Fibroblast of villous mesenchyme (primary cell): ENCODE measurements at places on chromosomes 3 and 15. TPM values are rescaled to one million over a fixed set of nuclear protein-coding genes. Genes with fewer than 3 reads are reported as not detected.

GRCh38 chr15:51355096-51355495, 13.6 kb downstream of the GLDN start:
- DNase-seq = no peak

Gene ZBTB47
- total RNA-seq = 25.4 and 25.9 TPM in 2 replicates

GRCh38 chr3:109057056-109057455, 60.9 kb downstream of the MORC1 start:
- no peak for DNase-seq

GRCh38 chr3:190972840-190973270, 110.4 kb upstream of the GMNC start:
- peak; percentile 7 for DNase-seq

GRCh38 chr3:184234671-184235380, 5.4 kb downstream of the VWA5B2 start:
- no peak for DNase-seq

GRCh38 chr15:69653846-69654245, 201.2 kb downstream of the RPLP1 start:
- DNase-seq = no peak

Gene RTP3
- 0.43 TPM in 1 of 2 replicates, not detected in the other for total RNA-seq

GRCh38 chr3:141094790-141095545, 43.8 kb downstream of the SPSB4 start:
- no peak for DNase-seq

Gene DUOXA2
- not detected in 2 replicates for total RNA-seq

GRCh38 chr15:59933607-59934006, 70.5 kb upstream of the FOXB1 start:
- DNase-seq = peak; percentile 10

- DNase-seq = no peak
Observed at GRCh38 chr3:85875589-85875988, 916.8 kb downstream of the CADM2 start.

DNA sequence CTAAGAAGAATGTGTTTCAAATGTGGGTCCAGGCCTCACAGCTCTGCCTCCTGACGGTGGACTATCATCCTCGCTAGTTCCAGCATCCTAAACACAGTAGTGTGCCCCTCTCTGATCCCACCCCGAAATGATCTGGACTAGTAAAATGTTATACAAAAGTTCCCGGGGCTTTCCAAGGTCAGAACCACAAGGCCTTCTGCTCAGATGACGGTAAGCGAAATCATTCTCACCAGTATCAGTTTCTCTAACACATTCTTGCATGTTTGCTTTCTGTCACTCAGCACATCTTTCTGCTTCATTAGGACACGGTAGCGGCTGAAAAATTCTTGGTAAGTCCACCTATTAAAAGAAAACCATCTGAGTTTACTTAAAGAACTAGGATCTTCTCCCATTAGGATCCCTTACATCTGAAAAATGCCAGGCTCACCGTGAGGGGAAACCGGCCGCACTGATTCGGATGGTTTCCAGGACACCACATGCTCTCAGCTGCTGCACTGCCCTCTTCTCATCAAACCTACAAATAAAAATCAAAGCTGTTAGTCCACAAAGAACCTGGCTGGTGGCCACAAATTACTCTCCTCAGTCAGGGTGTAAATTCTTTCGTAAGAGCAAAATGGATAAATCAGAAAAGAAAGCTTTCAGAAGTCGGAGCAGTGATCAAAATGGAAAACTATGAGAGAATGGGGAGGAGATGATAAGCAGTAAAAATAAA, 83.9 kb upstream of the MYO5C start:
- no peak for DNase-seq

DNA sequence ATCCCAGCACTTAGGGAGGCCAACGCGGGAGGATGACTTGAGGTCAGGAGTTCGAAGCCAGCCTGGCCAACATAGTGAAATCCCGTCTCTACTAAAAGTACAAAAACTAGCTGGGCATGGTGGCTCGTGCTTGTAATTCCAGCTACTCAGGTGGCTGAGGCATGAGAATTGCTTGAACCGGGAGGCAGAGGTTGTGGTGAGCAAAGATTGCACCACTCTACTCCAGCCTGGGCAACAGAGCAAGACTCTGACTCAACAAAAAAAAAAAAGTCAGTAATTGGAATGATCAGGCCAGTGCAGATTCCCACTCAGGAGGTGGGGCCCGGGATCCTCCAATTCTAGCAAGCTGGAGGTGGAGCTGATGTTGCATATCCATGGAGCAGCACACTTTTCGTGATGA, 5.6 kb downstream of the CFAP92 start:
- no peak for DNase-seq

GRCh38 chr3:54954022-54954421, 26.2 kb upstream of the LRTM1 start:
- DNase-seq = peak; percentile 88

DNA sequence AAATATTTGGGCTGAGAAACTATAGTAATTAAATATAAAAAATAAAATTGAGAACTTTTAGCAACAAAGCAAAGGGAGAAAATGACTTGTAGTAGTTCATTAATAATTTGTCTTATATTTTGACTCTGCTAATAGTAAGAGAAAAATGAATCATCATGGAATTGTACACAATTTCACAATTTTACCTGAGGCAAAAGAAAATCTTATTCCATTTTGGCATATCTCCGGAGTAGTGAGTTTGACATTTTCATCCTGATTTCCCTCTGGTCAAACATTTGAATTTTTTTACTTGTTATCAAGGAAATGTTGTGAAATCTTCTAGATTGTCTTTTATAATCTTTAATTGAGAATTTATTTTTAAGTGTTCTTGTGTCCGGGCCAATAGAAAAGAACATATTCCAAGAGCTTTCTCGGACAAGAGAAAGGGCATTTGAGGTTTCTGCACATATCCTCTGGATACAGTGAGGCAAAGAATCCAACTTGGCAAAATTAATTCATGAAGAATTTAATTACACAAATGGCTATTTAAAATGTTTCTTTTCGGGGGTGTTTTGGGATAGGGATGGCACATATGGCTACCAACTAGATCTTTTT, 89.3 kb upstream of the IGSF10 start:
- DNase-seq = no peak

DNA sequence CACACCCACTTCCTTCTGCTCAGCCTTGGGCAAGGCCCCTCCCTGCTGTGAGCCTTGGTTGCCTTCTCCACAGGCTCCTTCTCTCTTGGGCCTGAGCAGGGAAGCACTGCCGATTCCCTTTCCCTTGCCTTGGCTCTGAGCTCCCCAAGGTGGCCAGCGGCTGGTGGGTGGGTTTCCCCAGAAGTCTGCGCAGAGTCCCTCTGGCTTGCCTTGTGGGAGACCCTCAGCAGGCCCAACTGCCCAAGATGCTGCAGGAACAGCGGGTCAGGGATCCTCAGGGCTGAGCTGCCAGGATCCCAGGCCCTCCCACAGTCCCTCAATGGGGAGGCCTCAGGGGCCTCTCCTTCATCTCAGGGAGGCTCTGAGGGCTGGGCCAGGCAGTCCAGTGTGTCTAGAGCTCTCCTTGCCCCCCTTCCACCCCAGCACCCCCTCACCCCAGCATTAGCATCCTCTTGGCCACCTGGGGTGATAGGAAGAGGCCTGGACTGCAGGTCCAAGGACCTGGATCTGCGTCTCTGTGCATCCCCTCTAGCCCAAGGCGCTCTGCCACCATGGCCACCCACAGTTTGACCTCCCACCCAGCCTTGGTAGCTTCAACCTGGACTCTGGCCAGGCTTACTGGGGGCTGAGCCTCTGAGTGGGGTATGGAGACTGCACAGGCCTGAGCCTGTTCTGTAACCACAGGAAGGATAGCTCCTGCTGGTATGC, 68.6 kb downstream of the EXOG start:
- DNase-seq = no peak

GRCh38 chr3:56753206-56753820, 48.4 kb downstream of the ARHGEF3 start:
- DNase-seq = peak; percentile 67

Gene SLC2A2
- total RNA-seq = under 0.01 TPM in 1 of 2 replicates, not detected in the other

DNA sequence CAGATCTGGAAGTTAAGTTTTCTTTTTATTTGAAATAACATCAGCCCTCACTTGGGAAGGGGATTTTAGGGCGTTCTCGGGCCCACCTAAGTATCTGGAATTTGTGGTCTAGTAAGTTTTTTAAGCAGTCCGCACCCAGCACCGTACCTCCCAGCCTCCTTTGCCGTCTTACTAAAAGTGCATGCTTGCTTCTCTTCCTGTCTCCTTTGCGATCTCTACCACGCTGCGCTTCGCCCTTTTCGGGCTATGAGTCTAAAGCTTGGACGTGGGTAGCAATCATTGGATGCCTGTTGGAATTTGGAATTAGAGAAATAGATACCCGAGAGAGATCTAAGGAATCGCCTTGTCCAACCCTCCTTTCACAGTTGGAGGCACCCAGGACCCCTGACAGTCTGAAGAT, 1.1 kb downstream of the THSD4 start:
- DNase-seq = no peak

GRCh38 chr3:141370065-141370533, 1.8 kb downstream of the ZBTB38 start:
- peak; percentile 97 for DNase-seq
